ENCODE measurements at places on chromosomes 5 and 9. TPM values are rescaled to one million over a fixed set of nuclear protein-coding genes. Genes with fewer than 3 reads are reported as not detected.

The PCDHB5 gene
- total RNA-seq = 1.4 TPM

The C9 gene
- not detected for total RNA-seq

The RFX3 gene
- 1.4 TPM for total RNA-seq

The CYFIP2 gene
- 21.5 TPM for total RNA-seq

The PRRC2B gene
- 63.0 TPM for total RNA-seq

The BHMT2 gene
- total RNA-seq = not detected

The SOHLH1 gene
- total RNA-seq = not detected

The KIAA0825 gene
- total RNA-seq = 0.55 TPM

The GRM6 gene
- total RNA-seq = not detected

The ZNF608 gene
- 0.66 TPM for total RNA-seq

The ALDH7A1 gene
- 69.9 TPM for total RNA-seq

The SOX30 gene
- total RNA-seq = not detected
